ENCODE measurements at places on chromosomes 4 and X.

GRCh38 chr4:48255959-48256342 is 13.7 kb downstream of the TEC start:
- DNase-seq = no peak

GRCh38 chr4:186149872-186150271 is 41.5 kb upstream of the CYP4V2 start:
- DNase-seq = no peak

DNA sequence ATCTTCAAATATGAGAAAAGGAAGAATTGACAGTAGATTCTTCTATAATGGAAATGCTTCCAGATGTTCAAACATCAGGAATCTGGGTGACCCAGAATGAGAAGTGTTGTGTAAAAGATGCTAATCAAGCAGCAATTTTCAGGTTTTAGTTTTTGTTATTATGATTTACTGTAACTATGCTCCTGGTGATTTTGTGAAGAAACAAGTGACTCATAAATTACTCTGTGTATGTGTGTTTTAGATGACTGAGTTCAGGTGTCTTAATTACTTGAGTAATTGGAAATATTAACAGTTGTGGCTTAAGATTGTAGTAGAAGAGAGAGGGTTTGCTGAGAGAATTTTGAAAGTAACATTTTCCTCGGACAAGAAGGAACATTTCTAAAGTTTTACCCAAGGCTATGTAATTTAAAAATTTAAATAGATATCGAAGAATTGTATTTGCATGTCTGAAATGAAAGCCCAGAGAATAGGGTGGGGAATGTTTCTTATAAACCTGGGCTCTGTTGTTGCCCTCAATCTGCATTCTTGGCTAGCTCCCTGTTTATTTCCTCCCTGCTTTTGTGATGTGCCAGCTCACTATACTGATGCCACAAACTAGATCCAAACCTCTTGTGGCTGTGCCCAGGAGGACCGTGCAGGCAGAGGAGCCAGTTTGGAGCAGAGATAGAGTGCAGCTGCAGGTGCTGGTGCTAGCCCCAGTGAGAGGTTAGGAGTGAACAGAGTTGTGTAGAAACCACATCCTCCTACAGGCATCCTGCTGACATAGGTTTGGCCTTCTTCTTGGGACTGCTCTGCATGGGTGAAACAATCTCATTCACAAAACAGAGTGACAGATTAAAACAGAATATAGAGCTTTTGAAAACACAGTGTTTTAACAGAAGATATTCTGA is 25.4 kb upstream of the TNIP3 start:
- DNase-seq = no peak

- DNase-seq = no peak
Measured at GRCh38 chr4:1978741-1979476, 29.9 kb downstream of the NELFA start.

DNA sequence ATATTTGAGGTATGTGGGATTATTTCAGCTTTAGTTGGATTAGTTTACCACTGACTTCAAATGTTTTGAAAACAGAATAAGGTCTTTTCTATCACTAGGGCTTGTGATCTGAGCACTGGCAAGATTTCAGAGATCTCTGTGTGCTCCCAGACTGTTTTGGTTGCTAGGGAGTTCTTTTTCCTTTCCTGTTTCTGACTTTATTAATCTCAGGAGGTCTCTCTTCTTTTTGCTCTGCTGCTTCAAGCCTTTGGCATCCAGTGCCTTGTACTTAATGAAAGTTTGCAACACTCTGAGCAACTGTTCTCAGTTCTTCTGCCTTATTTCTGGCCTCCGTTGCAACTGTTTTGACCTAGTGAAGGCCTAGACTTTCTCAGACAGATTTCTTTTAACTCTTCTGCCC is 32.1 kb upstream of the PAQR3 start:
- DNase-seq = no peak

DNA sequence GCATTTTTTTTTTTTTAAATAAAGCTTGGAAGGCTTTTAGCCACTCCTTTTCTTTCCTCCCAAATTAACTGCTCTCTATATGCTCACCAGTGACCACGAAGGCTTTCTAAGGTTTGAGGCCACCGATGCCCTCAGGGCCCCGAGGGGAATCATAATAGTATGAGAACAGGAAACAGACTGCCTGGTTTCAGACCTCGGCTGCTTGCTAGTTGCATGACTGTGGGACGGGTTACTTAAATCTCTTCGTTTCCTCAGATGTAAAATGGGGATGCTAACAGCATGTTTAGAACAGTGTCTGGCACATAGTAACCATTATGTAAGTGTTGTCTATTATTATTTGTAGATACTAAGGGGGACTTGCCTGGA is 3.6 kb downstream of the LINC00632 start:
- no peak for DNase-seq

- no peak for DNase-seq
Measured at GRCh38 chr4:17272154-17272553, 239.7 kb downstream of the QDPR start.

DNA sequence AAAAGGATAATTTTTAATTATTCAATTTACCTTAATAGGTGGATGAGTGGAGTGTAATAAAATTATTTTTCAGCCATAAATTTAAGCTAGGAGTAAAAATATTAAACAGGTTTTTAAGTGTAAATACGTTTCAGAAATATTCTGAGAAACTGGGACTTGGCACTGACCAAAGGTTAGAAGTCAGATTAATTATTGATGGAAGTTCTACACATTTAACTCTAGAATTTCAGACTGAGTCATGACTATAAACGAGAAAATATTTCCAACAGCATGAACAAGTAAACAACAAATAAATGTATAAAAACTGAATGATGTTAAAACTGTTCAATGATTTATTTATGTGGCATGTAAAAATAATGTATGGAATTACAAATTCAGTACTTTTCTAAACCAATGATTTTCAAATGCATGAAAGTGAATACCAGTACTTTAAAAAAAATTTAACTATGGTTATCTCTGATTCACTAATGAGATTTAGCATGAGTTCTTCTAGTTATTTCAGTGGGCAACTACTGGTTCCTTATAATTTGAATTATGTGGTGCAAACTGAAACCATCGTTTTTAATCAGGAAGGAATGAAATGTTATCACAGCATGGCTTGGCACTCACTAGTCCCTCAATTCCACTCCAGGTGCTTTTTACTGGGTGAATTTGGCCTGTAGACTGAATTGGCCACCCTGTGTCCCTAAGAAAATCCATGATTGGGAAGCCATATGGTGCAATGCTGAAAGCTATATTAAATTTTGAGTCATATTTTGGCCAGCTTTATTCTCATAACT is 244.2 kb downstream of the FSTL5 start:
- no peak for DNase-seq

- peak; percentile 68 for DNase-seq
Measured at GRCh38 chr4:105191621-105192210, 45.0 kb downstream of the TET2 start.

DNA sequence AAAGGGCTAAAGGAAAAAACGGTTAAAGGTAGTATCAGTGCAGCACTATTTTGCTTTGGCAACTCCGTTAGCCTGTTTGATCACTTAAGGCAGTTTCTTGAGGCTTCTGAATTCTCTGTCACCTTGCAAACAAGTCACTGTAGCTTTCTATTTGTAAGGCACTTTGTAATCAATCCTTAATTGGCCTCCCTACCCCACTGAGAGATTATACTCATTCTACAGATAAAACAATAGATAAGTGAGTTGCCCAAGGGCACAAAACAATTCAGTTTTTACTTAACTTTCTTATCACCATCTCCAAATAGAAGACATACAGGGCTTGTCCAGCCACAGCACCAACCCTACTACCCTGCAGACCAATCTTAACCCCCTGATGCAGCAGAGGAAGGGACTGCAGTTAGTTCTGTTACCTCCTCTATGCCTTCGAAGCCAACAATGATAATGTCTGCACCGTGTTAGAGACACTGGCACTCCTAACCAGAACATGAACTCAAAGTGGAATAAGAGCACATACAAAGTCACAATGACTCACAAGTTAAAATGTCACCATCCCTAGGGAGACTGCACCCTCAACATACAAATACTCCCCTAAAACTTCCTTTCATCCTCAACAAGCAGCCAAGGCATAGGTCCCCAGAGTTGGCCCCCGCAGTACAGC is 1.7 kb downstream of the TMEM185A start:
- no peak for DNase-seq

DNA sequence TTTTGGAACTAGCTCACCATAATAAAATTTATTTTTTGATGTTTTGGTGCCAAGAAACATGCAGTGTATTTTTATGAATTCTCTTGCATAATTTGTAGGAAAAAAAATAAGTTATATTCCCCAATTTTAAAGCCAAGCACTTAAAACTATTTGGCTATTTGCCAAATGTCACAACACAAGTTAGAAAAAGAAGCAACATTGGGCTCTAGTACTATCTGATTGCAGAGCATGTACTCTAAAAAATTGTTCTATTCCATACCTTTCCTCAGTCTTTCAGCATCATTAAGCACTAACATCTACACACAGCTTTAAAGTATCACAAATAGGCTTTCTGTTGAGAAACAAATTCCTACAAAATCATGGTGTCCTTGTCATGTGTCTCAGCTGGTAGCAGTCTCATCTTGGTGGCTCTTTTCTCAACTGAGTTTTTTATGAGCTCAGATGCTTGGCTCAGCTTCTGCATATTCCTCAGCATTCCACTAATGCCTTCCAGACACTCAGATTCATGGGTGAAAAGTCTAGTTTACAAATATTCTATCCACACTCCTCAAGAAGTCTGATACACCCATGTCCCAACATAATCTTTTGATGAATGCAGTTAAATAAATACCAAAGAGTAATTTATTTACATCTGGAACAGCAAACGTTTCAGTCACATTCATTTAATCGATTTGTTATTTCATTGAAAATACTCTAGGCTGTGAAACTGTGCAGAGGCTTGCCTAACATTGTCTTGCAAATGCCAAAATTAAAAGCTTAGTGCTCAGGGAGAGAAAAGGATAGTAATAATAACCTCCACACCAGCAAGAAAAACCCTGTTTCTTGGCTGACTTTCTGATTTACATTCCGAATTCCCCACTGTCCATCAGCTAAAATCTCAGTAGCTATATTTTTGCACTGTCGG is 2209.9 kb downstream of the PCDH7 start:
- no peak for DNase-seq

DNA sequence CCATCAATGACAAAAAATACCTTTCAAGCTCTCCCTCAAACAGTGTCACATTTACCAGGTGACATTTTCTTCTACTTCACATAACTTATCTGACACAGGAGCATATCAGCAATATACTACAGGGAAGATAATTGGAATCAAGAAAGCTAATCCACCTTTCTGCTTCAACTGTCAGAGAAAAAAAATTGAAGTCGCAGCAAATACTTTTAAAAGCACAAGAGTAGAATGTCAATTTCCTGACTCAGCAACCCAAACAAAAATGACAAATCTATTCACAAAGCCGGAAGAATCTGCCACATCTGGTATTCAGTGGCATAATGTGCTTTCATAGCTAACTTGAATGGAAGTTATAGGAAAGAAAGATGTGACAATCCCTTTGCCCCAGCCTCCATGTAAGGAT is 36.7 kb downstream of the AGA start:
- no peak for DNase-seq

DNA sequence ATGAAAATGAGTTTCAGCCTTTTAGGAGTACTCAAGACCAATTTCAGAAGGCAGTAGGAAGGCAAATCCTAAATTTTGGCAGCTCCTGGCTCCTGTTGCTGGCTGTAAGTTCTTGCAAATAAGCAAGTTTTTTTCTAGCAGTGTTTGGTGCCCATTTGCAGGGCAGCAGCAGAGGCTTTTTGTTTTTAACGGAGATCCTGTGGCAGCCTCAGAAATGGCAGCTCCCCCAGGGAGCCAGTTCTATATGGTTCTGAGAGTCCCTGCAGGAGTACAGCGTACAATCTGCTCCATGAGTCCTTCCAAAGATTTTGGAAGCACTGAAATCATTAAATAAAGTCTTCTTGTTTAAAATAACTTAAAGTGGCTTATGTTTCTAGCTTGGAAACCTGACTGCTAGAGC is 171.9 kb downstream of the NDST4 start:
- no peak for DNase-seq

DNA sequence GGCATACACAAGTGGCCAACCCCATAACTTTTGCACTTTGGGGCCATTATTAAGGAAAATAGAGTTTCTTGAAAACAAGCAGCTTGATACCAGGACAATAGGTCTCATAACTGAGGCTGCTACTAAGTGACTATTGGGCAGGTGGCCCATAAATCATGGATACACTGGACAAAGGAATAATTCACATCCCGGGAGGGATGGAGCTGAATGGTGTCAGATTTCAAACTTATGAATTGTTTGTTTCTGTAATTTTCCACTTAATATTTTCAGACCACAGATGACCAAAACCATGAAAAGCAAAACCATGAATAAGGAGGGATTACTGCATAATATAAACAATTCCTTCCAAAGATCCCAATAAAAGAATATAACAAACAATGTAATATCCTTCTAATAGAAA is 114.4 kb downstream of the WDFY3 start:
- no peak for DNase-seq

GRCh38 chrX:25663701-25664100 is 474.4 kb upstream of the MAGEB18 start:
- DNase-seq = no peak

DNA sequence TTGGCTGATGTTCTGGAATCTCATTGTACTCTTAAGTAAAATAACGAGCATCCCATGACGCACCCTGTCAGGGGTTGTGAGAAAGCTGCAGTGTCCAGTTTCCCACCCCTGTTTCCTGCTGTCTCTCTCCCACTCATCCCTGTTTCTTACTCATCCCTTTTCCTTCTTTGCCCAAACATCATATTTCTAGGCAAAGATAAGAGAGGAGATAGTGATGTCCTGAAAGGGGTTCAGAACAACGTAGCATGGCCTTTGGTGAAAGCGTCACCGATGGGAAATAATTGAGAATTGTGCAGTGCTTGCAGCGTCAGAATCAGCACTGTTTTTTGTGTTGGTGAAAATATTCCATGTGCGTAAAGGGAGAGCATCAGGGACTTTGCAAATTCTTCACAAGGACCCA is 23.5 kb upstream of the TMEM165 start:
- no peak for DNase-seq

DNA sequence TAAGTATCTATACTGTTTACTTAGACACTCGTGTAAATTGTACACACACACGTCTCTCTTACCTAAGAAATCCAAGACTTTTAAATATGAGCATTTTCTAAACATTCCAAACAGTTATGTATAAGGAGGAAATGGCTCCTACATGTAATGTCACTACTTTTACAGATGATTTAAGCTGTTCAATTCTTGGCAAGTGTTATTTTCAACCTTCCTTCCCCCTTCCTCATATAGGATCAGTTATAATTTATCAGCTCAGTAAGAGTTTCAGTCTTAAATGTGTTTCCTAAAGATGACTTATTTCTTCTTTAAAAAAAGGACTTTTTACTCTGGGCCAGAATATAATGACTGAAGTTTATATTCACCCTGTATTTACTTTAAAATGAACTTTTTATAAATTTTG is 601.1 kb downstream of the ANKRD50 start:
- no peak for DNase-seq
